GM12878 (cell line): ENCODE measurements at places on chromosomes 6 and 20.

DNA sequence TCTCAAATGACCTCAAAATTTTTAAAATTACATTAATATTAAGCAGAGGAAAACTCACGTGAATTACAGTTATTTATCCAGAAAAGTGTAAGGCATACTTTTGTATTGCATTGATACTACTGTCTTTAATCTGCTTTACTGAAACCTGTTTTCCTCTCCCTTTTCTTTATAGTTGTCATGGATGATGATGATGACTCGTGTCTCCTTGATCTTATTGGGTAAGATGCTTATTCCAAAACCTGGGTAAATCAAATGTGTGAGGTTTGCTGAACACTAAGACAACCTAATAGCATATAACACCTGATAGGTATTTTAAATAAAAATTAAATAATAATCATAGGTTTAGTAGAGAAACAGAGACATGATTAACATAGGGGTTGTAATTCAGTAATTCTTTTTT lies 40.0 kb downstream of the BICRAL start:
- DNase-seq, result no peak

GRCh38 chr6:63319939-63320338 lies at the start of gene LGSN:
Gene LGSN, minus strand, starts transcription at chr6:63319983. Its CDS starts 40 bp downstream, at chr6:63319943.
- DNase-seq, result no peak

GRCh38 chr6:143621159-143621873 lies 56.4 kb upstream of the PHACTR2 start:
- no peak for DNase-seq

DNA sequence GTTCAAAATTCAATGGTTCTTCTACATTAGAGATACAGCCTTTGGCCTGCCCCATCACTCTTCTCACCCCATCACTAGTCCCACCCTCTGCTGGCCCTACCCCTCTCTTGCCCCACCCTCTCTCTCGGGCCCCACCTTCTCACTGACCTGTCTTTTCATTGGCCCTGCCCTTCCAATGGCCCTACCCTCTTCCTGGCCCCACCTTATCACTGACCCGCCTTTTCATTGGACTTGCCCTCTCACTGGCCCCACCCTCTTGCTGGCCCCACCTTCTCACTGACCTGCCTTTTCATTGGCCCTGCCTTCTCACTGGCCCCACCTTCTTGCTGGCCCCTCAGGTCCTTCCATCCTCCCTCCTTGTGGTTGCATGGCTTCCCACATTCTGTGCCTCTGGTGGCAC lies 107.2 kb upstream of the PLEKHG1 start:
- no peak for DNase-seq

GRCh38 chr20:21936720-21937380 lies 231.4 kb downstream of the PAX1 start:
- no peak for DNase-seq

- DNase-seq, result no peak
Observed at GRCh38 chr6:122558080-122558479, 52.1 kb upstream of the PKIB start.

DNA sequence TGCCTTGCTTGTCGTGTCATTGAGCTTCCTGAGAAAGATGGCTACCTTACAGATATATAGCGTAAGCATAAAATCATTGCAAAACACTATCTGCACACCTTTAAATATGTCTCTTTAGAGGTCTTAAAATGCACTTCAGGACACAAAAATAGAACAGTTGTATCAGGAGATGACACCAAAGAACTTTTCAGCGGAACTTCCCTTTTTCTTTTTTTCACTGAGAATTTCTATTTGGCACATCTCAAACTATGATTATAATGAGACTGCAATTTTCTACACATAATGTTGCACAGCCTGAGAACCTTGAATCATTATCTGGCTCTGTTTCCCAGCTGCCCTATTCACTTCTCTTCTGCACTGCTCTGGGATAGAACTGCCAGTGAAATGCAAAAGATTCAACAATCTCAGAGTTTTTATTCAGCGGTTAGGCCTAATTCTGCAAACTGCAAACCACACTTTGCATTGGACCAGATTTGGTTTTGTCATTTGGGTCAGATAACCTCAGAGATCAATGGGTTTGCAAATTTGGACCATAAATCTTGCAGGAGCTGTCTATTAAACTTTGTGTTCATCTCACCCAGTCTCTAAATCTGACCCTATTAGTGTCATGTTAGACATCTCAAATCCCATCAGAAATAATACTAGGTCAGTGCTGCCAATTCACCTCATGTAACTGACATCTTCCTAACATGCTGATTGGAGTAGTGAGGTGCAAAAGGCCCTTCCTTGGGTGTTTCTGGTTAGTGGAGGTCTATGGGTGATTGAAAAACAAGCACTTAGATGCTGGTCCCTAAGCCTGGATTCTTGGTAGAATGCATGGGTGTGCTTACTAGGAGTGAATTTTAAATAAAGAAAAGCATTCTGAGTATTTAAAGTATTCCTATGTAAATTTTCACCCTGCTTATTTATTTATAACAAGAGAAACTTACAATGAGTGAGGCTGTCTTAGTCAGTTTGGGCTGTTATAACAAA lies 382.7 kb downstream of the UTRN start:
- DNase-seq, result no peak

GRCh38 chr20:60038400-60039008 lies 80.3 kb downstream of the CDH26 start:
- no peak for DNase-seq

GRCh38 chr6:26394289-26394688 lies 7.8 kb upstream of the BTN3A1 start:
- DNase-seq, result no peak

GRCh38 chr6:101398716-101399615 lies 5.5 kb downstream of the GRIK2 start:
- no peak for DNase-seq

- no peak for DNase-seq
Observed at GRCh38 chr6:150293423-150294173, 75.2 kb upstream of the IYD start.

- DNase-seq, result no peak
Observed at GRCh38 chr20:39538317-39538716, 576.2 kb downstream of the DHX35 start.

DNA sequence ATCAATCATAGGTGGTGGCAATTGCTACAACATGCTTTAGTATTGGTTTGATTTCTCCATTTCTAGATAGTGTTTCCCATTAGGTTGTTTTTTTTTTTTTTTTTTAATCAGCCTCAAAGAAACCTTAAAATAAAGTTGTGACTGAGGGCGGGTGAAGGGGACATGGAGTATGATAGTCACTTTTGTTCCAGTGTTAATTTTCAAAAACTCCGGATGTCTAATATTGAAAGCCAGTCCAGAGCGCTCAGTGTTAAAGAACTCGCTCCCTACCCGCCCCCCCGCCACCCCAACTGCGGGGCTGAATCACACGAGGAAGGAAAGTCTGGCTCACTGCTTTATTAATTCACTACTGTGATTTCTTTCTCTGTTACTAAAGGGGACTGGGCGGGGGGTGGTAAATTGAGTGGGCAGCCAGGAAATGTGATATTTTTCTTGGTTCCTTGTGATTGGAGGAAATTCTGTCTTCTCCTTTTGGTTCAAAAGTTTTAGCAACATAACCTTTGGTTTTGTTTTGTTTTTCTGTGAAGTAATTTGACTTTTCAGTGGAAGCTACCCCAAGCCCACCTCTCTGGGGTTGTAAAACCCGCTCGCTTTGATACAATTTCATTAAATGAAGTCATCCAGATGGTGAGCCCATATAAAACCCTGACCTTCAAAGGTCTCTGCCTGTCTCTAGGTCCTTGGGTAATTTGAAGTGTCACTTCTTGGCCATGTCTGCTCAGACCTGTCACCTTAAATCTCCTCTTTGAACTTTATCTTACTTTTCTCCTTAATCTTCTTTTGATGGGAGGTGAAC lies 38.0 kb downstream of the TNFAIP3 start:
- no peak for DNase-seq

DNA sequence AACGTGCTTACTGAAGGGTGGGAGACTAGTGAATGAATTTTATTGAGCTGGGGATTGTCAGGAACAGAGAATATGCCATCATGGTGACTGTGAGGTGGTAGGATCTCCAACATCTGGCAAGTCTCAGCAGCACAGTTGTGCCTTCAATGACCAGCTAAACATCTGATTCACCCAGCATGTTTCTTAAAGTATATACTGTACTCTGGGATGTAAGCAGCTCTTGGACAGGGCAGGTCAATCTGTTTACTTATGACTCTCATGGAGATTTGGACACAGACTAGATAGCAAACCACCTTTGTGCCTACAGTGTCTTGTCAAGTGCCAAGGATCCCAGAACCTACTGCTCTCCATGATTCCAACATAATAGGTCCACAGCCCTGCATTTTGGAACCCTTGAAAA lies 801.0 kb upstream of the CITED2 start:
- no peak for DNase-seq

- no peak for DNase-seq
Observed at GRCh38 chr6:12022481-12022880, 10.4 kb downstream of the HIVEP1 start.
